ENCODE measurements at places on chromosomes 12 and 14.

GRCh38 chr12:66859751-66860440 lies 181.0 kb upstream of the GRIP1 start:
- DNase-seq = no peak

DNA sequence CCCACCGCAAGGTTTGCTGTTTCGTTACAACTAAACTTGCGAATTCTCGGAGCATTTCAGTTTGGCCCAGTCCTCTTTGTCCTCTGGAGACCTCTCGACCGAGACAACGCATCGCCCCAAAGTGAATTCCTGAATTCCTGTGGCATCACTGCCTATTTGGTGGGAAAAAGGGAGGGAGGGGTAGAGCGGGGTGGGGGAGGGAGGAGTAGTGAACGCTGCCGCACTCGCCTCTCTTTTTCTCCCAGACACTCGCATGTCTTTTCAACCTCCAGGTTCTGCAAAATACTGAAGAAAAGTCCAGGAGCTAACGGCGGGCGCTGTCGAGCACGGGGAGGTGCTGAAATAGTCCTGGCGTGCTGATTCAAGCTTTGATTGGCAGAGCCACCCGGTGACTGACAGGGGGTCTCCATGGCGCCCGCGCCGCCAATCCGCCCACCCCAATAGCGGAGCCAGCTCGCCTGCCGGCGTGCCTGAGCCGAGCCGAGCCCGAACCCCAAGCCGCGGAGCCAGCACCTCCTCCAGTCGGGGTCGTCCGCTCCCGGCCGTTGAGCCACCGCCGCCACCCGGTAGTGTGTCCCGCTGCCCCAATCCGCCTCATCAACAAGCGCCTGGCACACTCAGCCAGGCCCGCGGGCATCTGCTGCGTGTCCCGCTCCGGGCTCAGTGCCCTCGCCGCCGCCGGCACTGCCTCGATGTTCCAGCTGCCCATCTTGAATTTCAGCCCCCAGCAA lies at the start of gene SIX6:
TSS of gene SIX6 (plus strand) at position 440 of the 731 bp plus-strand sequence. CDS start at position 693, 253 bp downstream.
- DNase-seq = no peak

- no peak for DNase-seq
These were observed 33.8 kb downstream of the CREBL2 start for GRCh38 chr12:12645485-12645884.

DNA sequence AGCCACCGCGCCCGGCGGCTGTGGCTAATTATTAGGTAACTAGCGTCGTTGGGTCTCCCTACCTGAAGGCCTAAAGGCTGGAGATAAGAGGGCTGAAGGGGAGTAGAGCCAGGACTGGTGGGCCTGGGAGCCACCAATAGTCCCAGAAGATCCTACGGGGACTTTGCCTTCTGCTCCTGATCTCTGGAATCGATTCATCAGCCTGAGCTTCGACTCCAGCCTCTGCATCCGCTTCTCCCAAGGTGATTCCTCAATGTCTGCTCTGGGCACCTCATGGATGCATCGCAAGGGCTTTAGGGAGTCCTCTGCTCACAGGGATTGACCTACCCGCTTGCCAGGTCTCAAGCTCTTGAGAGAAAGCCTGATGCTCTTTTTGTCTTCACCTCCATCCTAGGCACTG lies 14.7 kb upstream of the KDM2B start:
- DNase-seq = no peak

GRCh38 chr12:4621511-4621910 lies 27.3 kb downstream of the AKAP3 start:
- peak; percentile 32 for DNase-seq

DNA sequence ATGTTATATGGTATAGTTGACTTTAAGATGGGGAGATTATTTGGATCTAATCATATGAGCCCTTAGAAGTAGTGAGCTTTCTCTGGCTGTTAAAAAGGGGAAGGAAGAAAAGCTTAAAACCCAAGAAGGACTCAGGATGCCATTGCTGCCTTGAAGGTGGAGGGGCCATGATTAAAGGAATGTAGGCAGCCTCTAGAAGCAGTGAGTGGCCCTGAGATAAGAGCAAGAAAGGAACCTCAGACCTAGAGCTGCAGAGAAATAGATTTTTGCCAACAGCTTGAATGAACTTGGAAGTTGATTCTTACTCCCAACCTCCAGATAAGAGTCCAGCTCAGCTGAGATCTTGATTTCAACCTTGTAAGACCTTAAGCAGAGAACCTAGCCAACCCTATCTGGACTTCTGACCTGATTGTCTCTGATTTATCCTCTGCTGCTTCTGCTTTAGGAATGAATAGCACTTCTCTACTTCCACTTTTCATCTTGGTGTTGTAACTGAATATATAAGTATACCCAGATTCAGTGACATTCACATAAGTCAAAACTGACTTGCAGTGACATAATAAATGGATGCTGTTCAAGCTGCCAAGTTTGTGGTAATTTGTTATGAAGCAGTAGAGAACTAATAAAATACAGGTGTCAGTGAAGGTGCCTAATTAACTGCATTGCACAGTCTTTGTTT lies 33.5 kb downstream of the RAD51B start:
- DNase-seq = peak; percentile 86

DNA sequence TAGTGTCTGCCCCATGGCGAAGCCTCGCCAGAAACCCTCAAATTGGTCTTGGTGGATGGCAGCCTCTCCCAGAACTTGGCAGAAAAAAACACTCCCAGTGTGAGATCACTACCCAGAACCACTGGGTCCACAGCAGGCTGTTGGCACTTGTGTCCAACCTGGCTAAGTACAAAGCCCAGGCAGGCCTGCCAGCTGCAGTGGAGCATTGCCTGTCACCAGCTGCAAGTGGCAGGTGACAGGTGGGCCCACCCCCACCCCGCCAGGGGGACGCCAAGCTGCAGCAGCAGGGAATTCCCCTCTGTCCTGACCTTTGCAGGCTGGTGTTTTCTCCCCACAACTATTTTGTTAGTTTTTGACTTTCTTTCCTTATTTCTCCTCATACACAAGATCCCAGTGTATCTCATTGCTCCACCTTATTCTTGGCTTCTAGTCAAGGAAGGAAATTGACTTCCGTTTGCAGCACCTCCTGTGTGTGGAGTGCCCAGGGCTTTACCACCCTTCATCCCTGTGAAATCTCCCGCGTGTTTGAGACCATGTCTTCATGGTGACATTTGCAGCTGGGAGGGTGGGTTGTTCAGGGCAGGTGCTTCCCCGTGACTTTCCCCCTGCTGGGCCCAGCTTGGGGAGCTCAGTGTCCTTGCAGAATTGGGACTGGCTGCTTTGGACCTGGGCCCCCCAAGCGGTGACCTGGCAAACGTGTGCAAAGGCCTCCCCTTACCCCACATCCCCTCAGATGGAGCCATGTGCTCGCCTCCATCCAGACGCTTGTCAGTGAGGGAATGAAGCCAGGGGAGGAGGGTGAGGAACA lies 73.8 kb upstream of the RIN3 start:
- DNase-seq = no peak

DNA sequence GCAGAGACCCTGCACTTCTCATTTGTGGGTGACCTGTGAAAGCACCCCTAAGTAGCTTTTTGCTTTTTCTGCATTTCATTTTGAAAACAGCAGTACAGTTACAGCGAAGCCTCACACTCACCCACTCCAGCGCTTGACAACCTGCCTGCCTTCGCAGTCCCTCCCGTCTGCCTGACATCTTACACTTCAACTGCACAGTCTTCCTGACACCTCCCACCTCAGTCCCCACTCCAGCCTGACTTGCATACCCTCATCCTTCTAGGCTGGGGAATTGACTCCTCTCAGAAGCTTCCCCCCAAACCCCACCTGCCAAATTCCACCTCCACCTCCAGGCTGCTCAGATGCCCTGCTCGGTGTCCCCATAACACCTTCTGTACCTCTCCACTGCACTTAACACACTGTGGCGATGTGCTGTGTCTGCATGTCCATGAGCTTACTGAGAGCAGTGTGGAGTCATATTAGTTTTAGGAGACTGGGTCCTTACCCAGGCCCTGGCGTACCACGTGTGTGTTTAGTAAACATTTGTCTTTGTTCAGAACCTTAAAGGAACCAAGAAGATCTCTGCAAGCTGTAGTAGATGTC lies 159.4 kb downstream of the PRKCH start:
- DNase-seq = no peak

- no peak for DNase-seq
These were observed 443.2 kb upstream of the TMEM132C start for GRCh38 chr12:127823801-127824200.

GRCh38 chr14:74912801-74913200 lies 10.3 kb downstream of the RPS6KL1 start:
- DNase-seq = no peak
